ENCODE measurements at places on chromosomes 16 and 17. TPM values are rescaled to one million over a fixed set of nuclear protein-coding genes. Genes with fewer than 3 reads are reported as not detected.
A peak's percentile ranks its signal among the peaks of the same experiment; 100 is the strongest.

KRT27 gene
- not detected for total RNA-seq

DNA sequence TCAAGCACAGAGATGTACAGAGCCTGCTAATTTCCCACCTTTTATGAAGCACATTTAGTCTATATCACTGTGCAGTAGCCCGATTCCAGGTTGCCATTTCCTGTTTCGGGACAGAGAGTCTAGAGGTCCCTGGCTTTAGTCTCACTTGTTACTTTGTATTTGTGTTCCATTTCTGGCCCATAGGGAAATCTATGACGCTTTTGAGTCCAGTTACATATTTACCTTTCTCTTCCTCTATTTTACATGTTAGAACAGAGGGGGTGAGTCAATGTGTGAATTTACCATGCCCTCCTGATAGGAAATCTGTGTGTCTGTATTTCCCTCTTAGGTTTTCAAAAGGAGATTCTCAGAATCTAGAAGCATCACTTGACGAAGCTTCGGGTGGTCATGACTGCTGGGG lies 227.1 kb upstream of the ZFHX3 start:
- H3K27ac ChIP-seq: no peak overlapping the region
- DNase-seq: no peak
- H3K4me3 ChIP-seq: no peak overlapping the region

DHODH gene
- total RNA-seq: 10.6 TPM

MPHOSPH6 gene
- 15.2 TPM for total RNA-seq

- no peak for DNase-seq
- peaks cover 26% of the 10 kb centered on the region for H3K4me1 ChIP-seq
- H3K36me3 ChIP-seq: no peaks in the 10 kb centered on the region
Observed at GRCh38 chr16:56862776-56863175, 2.2 kb upstream of the SLC12A3 start.

- H3K36me3 ChIP-seq: peaks cover 18% of the 10 kb centered on the region
- H3K4me1 ChIP-seq: no peaks in the 10 kb centered on the region
- no peak overlapping the region for H3K27ac ChIP-seq
- no peak overlapping the region for H3K4me3 ChIP-seq
- no peak for DNase-seq
Observed at GRCh38 chr16:8892101-8892575, 10.0 kb downstream of the LITAFD start.

DNA sequence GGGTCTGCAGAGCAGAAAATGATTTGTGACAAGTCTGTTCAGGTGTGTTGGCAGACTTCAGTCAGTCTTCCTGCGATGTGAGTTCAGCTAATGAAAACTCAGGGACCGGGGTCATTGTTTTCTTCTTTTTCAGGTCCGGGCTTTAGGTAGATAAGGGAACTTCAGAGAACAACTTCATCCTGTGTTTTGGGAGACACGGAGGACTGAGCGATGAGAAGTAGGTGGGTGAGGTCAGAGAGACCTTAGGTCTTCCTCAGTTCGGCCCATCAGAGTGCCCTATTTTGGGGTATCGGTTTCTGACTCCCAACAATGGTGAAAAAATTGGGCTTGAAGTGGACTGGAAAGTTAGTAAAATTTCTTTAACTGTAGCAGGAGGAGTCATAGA lies 88.9 kb upstream of the ATF7IP2 start:
- no peak overlapping the region for H3K4me3 ChIP-seq
- no peaks in the 10 kb centered on the region for H3K4me1 ChIP-seq
- no peak for DNase-seq

GRCh38 chr16:2231016-2231931 lies 5.0 kb upstream of the DNASE1L2 start:
- H3K4me3 ChIP-seq: no peak overlapping the region
- H3K36me3 ChIP-seq: peaks cover 4% of the 10 kb centered on the region
- no peaks in the 10 kb centered on the region for H3K27me3 ChIP-seq
- H3K4me1 ChIP-seq: peaks cover 7% of the 10 kb centered on the region
- no peak overlapping the region for H3K27ac ChIP-seq
- DNase-seq: no peak

TAC4 gene
- total RNA-seq: not detected

CARHSP1 gene
- total RNA-seq: 186 TPM

DNA sequence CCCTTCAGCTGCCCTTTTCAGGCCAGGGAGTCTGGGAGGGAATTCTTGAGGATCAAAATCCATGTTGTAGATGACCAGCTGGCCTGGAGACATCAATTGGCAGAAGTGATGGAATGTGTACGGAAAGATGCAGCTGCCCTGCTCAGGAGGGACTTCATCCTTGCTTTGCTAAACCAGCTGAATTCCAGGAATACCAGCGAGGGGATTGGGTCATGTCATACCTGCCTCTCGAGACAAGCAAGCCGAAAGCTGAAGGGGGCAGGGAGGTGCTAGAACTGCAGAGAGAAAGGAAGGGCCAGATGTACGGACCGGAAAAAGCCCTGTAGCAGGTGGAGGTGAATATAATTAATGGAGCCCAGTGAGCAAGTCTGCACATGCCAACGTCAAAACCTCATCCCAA lies 25.6 kb upstream of the NTN1 start:
- no peaks in the 10 kb centered on the region for H3K36me3 ChIP-seq
- DNase-seq: no peak
- H3K4me3 ChIP-seq: no peak overlapping the region
- H3K27me3 ChIP-seq: no peaks in the 10 kb centered on the region
- no peak overlapping the region for H3K27ac ChIP-seq

DNA sequence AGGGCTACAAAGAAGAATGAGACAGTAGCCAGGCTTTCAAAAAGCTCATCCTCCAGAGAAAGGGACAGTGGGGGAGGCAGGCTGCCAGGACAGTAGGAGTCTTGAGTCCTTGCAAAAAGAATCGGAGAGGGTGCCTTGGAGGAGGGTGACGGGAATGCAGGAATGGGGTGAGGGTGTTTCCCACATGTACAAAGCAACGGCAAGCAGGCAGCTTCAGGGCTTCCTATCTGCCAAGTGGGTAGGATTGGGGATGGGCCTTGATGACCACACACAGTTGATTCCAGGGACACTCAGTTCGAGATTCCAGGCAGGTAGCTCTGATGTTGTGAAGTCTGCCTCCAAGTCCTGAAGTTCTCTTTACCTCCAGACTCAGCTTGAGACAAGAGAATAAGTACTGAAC lies 54.4 kb downstream of the C17orf67 start:
- no peaks in the 10 kb centered on the region for H3K27me3 ChIP-seq
- H3K4me1 ChIP-seq: peaks cover 22% of the 10 kb centered on the region
- H3K4me3 ChIP-seq: peak overlapping the region; percentile 66
- H3K27ac ChIP-seq: no peak overlapping the region
- H3K36me3 ChIP-seq: no peaks in the 10 kb centered on the region

DNA sequence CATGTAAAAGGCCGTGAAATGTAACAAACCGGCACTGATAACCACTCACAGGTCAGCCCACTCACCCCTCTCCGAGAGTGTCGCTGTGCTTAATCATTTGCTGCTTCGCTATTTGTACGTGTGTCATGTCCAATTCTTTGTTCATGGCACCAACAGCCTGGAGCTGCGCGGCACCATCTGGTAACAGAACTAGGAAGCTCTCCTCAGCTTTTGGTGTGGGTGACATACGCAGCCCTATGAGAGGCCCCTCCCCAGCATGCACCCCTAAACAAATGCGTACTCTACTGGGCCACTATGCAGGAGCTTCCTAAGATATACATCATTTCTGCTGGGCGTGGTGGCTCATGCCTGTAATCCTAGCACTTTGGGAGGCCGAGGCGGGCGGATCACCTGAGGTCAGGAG lies 2.3 kb upstream of the PECAM1 start:
- no peak overlapping the region for H3K4me3 ChIP-seq
- H3K4me1 ChIP-seq: peaks cover 93% of the 10 kb centered on the region

CES1 gene
- 141 TPM for total RNA-seq

DNA sequence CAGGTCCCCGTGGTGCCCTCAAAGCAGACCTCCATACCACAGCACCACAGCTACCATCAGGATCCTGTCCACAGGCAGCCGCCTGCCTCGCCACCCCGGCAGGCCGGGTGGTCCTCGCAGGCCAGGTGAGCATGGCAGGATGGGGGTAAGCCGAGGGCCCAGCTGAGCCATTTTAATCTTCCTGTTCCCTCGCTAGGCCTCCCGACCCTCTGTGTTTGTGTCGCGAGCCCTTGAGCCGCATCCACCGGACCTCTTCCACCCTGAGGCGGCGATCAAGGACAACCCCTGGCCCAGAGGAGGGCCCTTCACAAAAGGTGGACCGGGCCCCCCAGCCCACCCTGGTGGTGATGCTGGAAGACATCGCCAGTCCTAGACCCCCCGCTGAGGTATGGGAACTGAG lies 2.0 kb downstream of the PRR14 start:
- no peaks in the 10 kb centered on the region for H3K36me3 ChIP-seq
- peaks cover 17% of the 10 kb centered on the region for H3K4me1 ChIP-seq
- no peak overlapping the region for H3K27ac ChIP-seq
- H3K4me3 ChIP-seq: no peak overlapping the region
- DNase-seq: no peak

GPR179 gene
- 0.57 TPM for total RNA-seq

DNA sequence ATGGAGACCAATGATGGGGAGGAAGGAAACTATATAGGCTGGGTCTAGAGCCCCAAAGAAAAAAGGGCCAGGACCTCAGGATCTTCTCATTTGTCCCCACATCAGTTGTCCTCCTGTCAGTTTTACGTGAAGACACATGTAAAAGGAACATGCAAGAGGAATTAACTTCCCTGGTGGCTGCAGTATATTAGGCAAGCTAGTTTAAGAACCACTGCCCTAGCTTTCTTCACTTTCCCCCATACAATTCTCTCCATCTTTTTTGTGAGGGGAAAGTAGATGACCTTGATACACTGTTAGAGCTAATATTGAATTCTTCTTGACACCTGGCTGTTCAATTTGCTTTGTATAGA lies 2.3 kb downstream of the MAP3K3 start:
- H3K27me3 ChIP-seq: no peaks in the 10 kb centered on the region
- H3K27ac ChIP-seq: no peak overlapping the region
- peaks cover 12% of the 10 kb centered on the region for H3K4me1 ChIP-seq
- no peak for DNase-seq
- H3K36me3 ChIP-seq: no peaks in the 10 kb centered on the region

DNA sequence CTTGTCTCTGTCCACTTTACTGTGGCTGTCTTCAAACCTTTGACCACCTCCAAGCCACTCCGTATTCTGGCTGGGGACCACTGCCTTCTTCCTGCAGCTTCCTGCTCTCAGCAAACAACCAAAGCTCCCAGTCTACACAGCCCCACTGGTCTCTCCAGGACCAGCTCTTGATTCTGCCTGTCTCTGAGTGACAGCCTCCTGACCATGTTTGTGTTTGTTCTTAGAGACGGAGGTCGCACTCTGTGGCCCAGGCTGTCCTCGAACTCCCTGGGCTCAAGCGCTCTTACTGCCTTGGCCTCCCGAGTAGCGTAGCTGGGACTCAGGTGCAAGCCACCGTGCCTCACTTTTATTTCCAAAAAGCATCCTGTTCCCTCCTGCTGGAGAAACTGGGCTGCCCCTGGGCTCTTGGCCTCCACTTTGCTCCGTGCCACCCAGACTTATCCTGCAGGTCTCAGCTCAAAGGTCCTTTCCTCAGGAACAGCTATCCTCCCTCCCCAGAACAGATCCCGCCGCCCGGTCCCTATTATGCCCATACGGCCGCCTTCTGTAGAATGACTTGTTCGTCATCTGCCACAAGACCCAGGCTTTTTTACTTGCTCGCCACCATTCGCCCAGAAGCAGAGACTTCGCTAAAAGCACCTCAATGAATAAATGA lies 9.1 kb downstream of the MNT start:
- H3K36me3 ChIP-seq: 0 out of 2 replicates have a peak, but pooled peaks cover 5% of the 10 kb centered on the region
- H3K4me1 ChIP-seq: peaks cover 24% of the 10 kb centered on the region
- DNase-seq: no peak

DNA sequence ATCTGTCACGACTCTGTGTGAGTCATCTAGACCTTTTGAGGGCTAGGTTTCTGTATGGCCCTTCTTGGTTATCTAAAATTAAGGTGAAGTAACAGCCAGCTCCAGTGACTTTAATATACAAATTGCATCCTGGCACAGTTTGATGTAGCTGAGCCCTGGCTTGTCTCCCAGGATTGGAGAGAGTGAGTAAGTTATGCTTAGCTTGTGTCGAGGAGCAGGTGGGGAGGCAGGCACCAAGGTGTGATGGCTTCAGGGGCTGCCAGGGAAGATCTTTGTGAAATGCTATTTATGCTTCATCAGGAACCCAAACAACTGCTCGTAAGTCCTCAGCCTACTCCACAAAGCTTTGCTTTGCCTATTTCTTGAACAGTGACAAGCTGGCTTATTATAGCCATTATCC lies 261.2 kb downstream of the HS3ST4 start:
- H3K36me3 ChIP-seq: no peaks in the 10 kb centered on the region
- H3K4me1 ChIP-seq: no peaks in the 10 kb centered on the region
- no peak for DNase-seq
- H3K27ac ChIP-seq: no peak overlapping the region
- no peak overlapping the region for H3K4me3 ChIP-seq

DNA sequence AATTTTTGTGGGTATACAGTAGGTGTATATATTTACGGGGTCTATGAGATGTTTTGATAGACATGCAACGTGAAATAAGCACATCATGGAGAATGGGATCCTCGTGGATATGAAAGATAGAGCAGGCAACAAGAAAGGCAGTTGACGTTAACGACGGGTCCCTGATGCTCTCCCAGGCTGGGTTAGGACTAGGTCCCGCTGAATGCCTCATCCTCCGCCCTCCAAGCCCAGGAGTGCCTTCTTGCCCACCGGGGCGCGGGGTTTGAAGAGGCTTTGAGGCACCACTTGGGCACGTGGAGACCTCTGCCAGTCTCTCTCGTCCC lies 9.5 kb upstream of the ZFP90 start:
- DNase-seq: no peak
- no peaks in the 10 kb centered on the region for H3K36me3 ChIP-seq
- peaks cover 10% of the 10 kb centered on the region for H3K4me1 ChIP-seq
- no peaks in the 10 kb centered on the region for H3K27me3 ChIP-seq
- H3K27ac ChIP-seq: no peak overlapping the region
- peak overlapping the region; percentile 81 for H3K4me3 ChIP-seq

GRCh38 chr16:82672676-82673075 lies 45.9 kb downstream of the CDH13 start:
- H3K4me1 ChIP-seq: no peaks in the 10 kb centered on the region
- H3K36me3 ChIP-seq: no peaks in the 10 kb centered on the region
- no peak overlapping the region for H3K27ac ChIP-seq
- DNase-seq: no peak

NPIPB13 gene
- 24.6 TPM for total RNA-seq

APOBR gene
- 2.4 TPM for total RNA-seq

HEATR9 gene
- not detected for total RNA-seq

DNA sequence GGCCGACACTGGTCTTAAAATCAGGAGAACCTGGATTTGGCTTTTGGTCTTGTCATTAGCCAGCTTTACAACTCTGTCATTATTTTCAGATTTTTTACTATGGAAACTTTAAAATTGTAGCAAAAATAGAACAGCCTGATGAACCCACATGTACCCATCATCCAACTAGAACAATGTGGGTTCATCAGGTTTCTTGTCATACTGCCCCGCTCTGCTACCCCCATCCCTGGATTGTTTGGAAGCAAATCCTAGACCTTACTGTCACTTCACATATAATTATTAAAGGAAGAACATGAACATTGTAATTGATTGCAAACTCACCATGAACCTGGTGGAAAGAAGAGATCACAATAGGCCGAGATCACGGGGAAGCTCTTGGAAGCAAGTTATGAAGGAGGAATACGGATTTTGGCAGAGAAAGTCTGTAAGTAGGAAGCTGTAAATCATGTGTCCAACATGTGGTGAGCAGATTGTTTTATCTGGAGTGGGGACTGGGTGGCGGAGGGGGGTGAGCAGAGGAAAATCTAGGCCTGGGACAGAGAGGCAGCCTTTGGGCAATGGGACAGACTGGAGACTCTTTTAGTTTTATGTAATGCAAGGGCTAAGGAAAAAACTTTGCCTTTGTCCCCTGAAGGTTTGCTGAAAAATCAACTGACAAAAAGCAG lies 67.0 kb downstream of the PITPNC1 start:
- no peak for DNase-seq
- no peak overlapping the region for H3K27ac ChIP-seq
- no peak overlapping the region for H3K4me3 ChIP-seq
- no peaks in the 10 kb centered on the region for H3K4me1 ChIP-seq
- H3K27me3 ChIP-seq: no peaks in the 10 kb centered on the region
- H3K36me3 ChIP-seq: no peaks in the 10 kb centered on the region

All from PC-9 (cell line).